T-helper 1 cell treated with Interleukin-12 subunit alpha and Interleukin-12 subunit beta and Interleukin-4 antibody, amounts not matched to agents 30 ng/mL and 1 ng/mL, for 36 hours (primary cell): ENCODE measurements at places on chromosomes 4 and X. TPM values are rescaled to one million over a fixed set of nuclear protein-coding genes. Genes with fewer than 3 reads are reported as not detected.

Gene CT45A5
- total RNA-seq, result not detected in 2 replicates

Gene ABLIM2
- 0.51 and 0.56 TPM in 2 replicates for total RNA-seq

Gene SPANXA1
- not detected in 2 replicates for total RNA-seq

Gene TRIM61
- total RNA-seq, result 2.5 and 5.1 TPM in 2 replicates

Gene RAP2C
- 36.1 and 37.1 TPM in 2 replicates for total RNA-seq

Gene COPS4
- 30.3 and 33.1 TPM in 2 replicates for total RNA-seq

Gene GSX2
- total RNA-seq, result not detected in 2 replicates

Gene RTL5
- total RNA-seq, result 0.07 and 0.10 TPM in 2 replicates

Gene DMRTC1
- not detected in 2 replicates for total RNA-seq

Gene MAB21L2
- not detected in 2 replicates for total RNA-seq

Gene CNKSR2
- 4.8 and 6.5 TPM in 2 replicates for total RNA-seq

Gene JCHAIN
- not detected in 2 replicates for total RNA-seq

Gene KIF4A
- 29.6 and 30.0 TPM in 2 replicates for total RNA-seq

Gene HERC5
- total RNA-seq, result 57.7 and 59.0 TPM in 2 replicates

Gene TMEM184C
- total RNA-seq, result 16.1 and 18.6 TPM in 2 replicates

Gene MAGED4
- not detected in 2 replicates for total RNA-seq

Gene SPATA4
- not detected in 2 replicates for total RNA-seq

Gene RPA4
- 0.29 and 0.83 TPM in 2 replicates for total RNA-seq

Gene SSX1
- total RNA-seq, result not detected in 2 replicates

Gene KLHL5
- 64.0 and 66.0 TPM in 2 replicates for total RNA-seq

Gene FBXL5
- 34.9 and 37.5 TPM in 2 replicates for total RNA-seq

Gene DCX
- total RNA-seq, result not detected in 2 replicates

Gene PCDH7
- not detected in 2 replicates for total RNA-seq

Gene CPE
- total RNA-seq, result not detected in 2 replicates

Gene SASH3
- 301 and 308 TPM in 2 replicates for total RNA-seq

Gene SH3TC1
- 57.3 and 64.6 TPM in 2 replicates for total RNA-seq

Gene KLHL13
- 0.12 and 0.17 TPM in 2 replicates for total RNA-seq

Gene DCUN1D4
- total RNA-seq, result 25.5 and 29.1 TPM in 2 replicates

Gene LINC00632
- 6.7 and 7.2 TPM in 2 replicates for total RNA-seq

Gene FANCB
- 9.9 and 11.2 TPM in 2 replicates for total RNA-seq

Gene TMEM271
- total RNA-seq, result not detected in 2 replicates

Gene PABPC1L2A
- not detected in 2 replicates for total RNA-seq
